ENCODE measurements at places on chromosomes 6 and 20. TPM values are rescaled to one million over a fixed set of nuclear protein-coding genes. Genes with fewer than 3 reads are reported as not detected.
A peak's percentile ranks its signal among the peaks of the same experiment; 100 is the strongest.

DNA sequence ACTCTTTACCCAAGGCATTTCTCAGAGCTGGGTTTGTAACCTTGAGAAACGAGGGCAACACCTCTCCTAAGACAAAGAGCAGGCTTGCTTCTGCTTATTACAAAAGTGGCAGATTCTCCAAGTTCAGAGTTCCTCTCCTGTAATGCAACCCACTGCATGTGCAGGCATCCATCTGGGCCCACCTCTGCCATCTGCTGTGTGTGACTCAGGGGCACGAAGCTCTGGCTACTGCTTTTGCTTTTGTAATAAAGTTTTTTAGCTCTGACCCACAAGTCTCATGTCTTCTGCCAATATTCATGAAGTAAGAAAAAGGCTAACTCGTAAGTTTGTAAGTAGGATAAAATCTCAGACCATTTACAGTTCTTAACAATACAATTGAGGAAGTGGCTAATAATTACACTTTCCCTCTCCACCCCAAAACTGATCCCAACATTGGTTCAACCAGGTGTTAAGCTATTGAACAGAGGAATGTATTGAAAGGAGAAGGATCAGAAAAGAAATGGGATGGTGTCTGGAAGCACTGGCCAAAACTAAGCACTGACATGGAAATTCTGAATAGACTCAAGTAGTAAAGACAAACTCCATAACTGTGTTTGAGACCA lies 51.7 kb upstream of the SMLR1 start:
- peak; percentile 9 for DNase-seq

- peak; percentile 10 for DNase-seq
These were observed 20.4 kb downstream of the ZNF337 start for GRCh38 chr20:25676164-25676809.

- DNase-seq, result peak; percentile 73
These were observed 146.9 kb upstream of the SGK1 start for GRCh38 chr6:134464690-134465411.

THBS2 gene
- 194 TPM for total RNA-seq

RPP21 gene
- 52.0 TPM for total RNA-seq

GRCh38 chr6:56804996-56805395 lies 149.9 kb upstream of the BEND6 start:
- peak; percentile 25 for DNase-seq

DNA sequence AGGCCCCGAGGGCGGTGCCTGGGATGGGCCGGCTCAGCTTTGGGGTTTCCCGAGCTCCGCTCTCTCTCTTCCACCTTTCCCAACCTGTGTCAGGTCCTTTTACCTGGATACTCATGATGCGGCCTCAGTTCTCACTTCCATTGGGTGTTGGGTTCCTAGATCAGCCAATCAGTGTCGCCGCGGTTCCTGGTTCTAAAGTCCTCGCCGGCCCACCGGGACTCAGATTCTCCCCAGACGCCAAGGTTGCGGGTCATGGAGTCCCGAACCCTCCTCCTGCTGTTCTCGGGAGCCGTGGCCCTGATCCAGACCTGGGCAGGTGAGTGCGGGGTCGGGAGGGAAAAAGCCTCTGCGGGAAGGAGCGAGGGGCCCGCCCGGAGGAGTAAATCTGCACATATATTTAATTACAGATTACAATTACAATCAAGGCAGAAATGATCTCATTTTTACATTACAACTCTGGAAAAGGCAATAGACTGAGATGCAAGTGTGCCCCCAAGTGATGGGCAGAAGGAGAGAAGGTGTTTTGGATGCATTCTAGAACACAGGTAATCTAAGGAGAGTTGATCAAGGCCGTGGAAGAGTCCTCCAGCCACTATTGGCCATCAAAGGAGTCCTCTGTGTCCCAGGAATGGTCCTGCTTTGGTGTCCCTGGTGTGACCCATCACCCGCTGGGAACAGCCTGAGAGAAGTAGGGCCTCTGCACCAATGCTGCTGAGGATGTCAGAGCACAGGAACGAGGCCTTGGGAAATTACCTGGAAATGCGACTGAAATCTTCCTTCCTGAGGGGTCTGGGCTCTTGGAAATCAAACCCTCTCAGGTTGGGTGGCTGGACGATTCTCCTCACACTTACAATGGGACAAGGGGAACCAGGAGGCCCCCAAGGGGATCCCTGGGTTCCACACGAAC lies 34.7 kb upstream of the MICB start:
- DNase-seq, result no peak

DNA sequence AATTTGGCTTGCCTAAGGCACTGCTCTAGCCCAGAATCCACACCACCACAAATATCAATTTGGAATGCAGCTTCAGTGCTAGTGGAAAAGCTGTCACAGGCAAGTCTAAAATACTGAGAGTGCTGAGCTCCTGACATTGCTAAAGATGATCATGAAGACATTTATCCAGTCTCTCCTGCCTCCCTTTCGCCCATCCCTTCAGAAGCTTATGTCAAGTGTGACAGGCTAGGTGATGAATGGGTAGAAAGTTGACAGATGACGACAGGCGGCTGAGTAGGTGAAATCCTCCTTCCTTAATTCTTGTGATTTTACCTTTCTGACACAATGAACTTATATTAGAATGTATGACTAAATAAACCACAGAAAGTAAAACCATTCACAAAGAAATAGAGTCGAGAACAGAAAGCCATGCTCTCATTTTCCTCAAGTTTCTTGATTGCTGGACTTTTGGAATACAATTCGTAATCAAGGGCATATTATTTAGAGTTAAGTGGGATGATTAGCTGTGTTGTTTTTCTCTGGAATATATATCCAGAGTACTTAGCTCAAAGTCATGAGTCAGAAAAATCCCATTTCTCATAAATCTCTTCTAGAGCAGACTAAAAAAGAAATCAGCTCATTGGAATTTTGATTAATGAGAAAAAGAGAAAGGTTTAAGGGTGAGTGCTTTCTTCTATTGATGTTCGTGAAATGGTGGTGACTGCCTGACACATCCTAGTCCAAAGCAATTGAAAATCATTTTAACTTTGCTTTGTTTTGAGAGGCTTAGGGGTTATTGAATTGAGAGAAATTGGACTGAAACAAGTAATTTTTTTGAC lies 1228.2 kb upstream of the CITED2 start:
- DNase-seq, result no peak

LAMA4 gene
- 13.0 TPM for total RNA-seq

PHACTR2 gene
- total RNA-seq, result 26.2 TPM

DNA sequence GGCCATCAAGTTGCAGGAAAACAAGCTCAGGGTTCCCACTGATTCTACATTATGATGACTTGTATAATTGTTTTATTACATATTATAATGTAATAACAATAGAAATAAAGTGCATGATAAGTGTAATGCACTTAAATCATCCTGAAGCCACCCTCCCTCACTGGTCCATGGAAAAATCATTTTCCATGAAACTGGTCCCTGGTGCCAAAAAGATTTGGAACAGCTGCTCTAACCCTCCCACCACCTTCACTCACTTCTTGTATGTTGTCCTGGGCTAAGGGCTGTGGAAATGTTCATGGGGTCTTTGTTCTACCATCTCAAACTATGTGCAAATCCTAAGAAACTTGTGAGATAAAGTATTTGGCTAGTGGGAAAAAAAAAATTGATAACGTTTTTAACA lies 133.8 kb downstream of the LRRC1 start:
- DNase-seq, result no peak

GRCh38 chr20:3323398-3323797 lies 84.1 kb downstream of the DNAAF9 start:
- no peak for DNase-seq

- DNase-seq, result no peak
These were observed 86.5 kb downstream of the MAP7 start for GRCh38 chr6:136463743-136464142.

ALDH8A1 gene
- total RNA-seq, result 0.10 TPM

DNA sequence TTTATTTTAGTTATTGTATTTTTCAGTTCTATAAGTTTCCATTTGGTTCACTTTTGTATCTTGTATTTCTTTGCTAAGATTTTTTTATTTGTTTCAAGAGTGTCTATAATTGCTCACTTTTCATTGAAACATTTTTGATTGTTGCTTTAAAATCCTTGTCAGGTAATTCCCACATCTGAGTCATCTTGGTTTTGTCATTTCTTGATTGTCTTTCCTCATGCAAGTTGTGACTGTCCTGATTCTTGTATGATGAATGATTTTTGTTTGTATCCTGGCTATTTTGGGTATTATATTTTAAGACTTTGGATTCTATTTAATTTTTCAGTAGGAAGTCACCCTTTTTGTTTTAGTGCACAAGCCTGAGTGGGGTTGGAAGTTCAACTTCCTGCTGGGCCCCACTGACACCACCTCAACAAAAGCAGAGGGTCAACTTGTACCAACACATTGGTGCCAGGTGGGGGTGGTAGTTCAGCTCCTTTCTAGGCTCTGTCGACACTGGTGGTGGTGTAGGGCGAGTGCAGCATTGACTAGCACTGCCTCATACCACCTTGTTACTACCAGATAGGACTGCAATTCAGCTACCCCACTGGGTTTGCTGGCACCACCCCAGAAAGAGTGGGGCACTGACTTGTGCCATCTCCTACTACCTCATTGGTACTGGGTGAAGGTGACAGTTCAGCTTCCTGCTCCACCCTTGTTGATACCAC lies 8.8 kb downstream of the RSPH3 start:
- DNase-seq, result no peak

GRCh38 chr6:28303570-28303969 lies 22.2 kb downstream of the PGBD1 start:
- no peak for DNase-seq

SEL1L2 gene
- not detected for total RNA-seq

HUS1B gene
- total RNA-seq, result 0.22 TPM

CLPSL1 gene
- not detected for total RNA-seq

SIRPD gene
- not detected for total RNA-seq

DNA sequence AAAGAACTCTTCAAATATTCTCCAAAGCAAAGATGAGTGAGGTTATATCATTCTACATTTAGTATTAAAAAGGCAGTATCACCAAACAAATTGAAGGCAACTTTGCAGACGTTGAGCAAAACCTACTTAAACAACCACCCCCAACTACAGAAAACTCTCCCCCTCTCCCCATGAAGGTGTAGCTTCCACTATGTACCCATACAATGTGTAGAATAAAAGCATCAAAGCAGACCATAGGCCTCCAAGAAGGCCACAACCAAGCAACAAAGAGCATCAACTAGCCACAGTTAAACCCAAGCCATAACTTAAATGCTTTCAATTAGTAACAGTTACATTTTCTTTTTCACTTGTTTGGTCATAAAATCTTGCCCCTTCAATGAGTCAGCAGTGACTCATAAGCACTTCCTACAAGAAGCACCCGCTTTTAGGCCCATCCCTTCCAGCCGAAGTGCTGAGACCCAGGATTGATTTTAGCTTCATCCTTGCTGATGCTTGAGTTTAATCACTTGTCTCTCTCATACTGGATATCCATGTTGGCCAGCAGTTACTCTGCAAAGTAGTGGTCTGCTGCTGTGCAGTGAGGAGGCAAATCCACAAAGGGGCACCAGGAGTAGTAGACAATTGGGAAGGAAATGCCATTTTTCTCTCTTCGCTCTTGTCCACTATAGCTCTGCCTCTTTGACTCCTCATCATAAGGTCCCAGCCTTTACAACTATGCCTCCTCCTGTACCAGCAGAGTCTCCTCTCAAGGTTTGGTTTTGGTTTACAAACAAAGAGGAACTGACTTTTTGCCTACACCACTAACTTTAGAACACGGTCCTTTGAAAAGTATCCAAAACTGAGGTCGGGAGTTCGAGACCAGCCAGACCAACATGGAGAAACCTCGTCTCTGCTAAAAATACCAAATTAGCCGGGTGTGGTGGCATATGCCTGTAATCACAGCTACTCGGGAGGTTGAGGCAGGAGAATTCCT lies 8.4 kb upstream of the NUP153 start:
- peak; percentile 62 for DNase-seq

- peak; percentile 64 for DNase-seq
These were observed 168.5 kb upstream of the AKAP12 start for GRCh38 chr6:151071295-151071694.

DNA sequence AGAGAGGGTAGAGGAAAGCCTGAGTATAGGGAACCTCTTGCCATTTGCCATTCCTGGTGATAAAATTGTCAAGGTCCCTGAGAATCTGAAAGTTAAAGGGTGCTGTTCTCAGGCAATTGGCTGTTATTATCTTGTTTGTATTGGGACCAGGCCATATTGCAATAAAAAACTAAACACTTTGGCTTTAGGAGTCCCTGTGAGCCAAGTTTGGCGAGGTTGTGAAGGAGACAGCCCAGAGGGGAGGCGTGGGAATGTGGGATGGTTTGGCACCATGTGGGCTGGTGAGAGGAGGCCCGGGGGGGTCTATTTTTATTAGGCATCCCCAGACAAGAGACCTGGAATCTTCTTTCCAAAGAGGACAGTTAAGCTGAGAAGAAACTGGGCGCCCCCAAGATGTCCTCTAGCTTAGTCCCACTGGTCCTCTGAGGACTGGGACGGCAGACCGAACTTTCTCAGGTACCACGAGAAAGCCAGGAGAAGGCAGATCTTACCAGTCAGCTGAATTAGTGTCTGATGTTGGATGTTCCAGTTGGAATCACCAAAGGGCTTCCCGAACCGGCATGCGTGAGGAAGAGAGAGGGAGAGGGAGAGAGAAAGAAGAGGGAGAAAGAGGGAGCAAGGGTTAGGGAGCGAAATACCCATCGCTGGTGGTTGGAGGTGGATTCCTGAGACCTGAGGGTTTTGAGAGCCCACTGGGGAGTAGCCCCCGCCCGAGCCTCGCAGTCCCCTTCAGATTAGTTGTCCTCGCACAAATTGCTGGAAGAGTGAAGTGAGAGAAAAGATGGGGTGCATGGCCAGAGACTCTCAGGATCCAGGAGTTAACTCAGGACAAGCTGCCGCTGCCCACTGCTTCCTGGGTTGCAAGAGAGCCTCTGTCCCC lies 24.4 kb downstream of the DYNLT1 start:
- no peak for DNase-seq

DNA sequence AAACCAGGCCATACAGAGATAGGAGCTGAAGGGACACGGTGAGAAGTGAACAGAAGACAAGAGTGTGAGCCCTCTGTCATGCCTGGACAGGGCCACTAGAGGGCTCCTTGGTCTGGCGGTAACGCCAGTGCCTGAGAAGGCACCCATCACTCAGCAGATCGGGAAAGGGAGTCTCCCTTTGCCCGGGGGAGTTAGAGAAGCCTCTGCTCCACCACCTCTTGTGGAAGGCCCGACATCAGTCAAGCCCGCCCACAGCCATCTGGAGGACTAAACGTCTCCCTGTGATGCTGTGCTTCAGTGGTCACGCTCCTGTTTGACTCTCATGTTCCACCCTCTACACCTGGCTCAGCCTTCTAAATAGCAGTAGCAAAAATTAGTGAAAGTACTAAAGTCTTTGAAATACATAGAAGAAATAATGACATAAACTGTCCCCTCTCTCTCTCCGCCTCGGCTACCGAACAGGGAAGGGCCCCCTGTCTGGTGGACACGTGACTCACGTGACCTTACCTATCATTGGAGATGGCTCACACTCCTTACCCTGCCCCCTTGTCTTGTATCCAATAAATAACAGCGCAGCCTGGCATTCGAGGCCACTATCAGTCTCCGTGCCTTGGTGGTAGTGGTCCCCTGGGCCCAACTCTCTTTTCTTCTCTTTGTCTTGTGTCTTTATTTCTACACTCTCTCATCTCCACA lies 66.7 kb downstream of the RPP21 start:
- DNase-seq, result peak; percentile 39

RNF146 gene
- total RNA-seq, result 20.4 TPM

DNA sequence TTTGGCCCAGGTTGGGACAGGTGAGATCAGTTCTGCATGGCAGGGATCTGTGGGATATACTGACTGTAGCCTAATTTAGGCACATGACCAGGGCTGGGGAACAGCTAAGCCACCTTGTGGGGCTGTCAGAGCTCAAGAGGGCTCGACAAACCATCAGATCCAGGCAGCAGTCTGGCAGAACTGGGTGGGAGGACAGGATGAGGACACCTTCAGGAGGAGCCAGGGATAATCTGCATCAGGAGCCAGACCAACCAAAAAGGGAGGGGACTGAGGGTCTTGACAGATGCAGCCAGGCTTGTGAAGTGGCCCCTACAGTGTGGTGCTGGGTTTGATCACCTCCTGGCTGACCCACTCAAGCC lies 123.4 kb downstream of the MAFB start:
- DNase-seq, result no peak

Data from MG63 (cell line).